AG10803 (cell line): ENCODE measurements at places on chromosomes 5 and 9.

GRCh38 chr9:136902259-136902821 is 16.0 kb downstream of the TRAF2 start:
- DNase-seq: peak; percentile 68

DNA sequence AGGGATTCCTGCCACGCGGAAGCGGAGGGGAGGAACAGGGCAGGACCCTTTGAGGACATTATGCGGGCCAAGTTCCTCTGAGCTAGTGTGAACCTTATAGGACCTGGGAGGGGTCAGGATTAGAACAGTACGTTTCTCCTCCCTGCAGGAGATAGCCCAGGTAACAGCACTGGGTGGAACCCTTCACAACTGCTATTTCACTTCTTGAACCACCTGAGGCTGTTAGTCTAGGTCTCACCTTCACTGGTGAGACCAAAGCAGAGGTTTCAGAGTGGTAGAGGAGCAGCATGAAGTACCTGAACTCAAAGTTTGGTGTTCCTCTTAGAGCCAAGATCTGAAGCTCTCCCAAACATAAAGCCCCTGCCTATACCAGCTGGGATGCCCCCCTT is 832 bp downstream of the EIF4EBP3 start:
- DNase-seq: no peak

DNA sequence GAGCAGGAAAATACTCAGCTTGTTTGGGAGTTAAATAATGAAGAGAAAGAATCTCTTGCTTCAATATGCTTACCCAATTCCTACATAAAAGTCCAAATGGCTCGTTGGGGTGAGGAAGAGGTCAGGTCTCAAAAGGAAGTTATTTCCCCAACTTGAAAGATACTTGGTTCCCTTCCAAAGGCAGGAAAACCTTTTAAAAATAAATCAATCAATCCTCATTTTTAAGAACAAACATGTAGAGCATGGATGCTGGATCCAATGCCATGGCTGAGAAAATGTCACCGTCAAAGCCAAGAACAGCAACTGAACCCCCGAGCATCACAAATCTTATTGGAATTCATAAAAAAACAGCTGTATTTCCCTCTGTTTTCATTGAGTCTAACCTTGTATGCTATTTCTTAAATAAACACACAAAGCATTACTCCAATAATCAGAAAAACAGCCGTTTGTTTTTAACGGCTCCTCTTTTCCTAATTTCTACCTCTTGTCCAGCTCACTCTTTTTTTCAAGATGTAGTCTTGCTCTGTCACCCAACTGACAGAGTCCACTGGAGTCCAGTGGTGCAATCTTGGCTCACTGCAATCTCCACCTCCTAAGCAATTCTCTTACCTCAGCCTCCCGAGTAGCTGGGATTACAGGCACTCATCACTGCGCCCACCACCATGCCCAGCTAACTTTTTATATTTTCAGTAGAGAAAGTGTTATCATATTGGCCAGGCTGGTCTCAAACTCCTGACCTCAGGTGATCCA is 140.7 kb downstream of the GNA14 start:
- DNase-seq: no peak

GRCh38 chr5:76547891-76548524 is 75.2 kb downstream of the F2RL2 start:
- DNase-seq: no peak

- DNase-seq: no peak
Measured at GRCh38 chr5:9865574-9865973, 235.4 kb upstream of the TAS2R1 start.

- DNase-seq: no peak
Measured at GRCh38 chr5:160480652-160481051, 59.0 kb downstream of the PTTG1 start.

GRCh38 chr5:68251386-68251785 is 35.8 kb downstream of the PIK3R1 start:
- no peak for DNase-seq

DNA sequence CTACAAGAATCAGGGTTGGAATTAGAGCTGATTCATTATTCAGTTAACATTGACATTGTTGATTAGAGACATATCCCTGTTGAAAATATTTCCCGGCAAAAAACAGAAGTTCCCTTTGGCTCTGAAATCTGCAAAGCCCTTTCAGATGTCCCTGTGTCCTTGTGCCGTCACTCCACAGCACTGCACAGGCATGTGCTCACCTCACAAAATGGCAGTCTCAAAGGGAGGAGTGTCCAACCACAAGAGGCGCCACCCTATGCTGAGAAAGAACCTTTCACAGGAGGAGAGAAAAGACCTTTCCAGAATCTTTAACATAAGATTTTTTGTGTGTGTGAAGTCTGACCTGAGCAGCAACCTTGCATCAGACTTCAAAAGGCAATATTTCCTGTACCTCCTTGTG is 112.8 kb upstream of the PRSS3 start:
- no peak for DNase-seq
